ENCODE measurements at places on chromosomes 11 and 22.

- peak; percentile 9 for DNase-seq
These were observed 32.6 kb downstream of the KIAA0930 start for GRCh38 chr22:45207981-45208664.

- peak; percentile 50 for DNase-seq
These were observed 199.1 kb downstream of the SWAP70 start for GRCh38 chr11:9862981-9863380.

- DNase-seq: no peak
These were observed 24.0 kb downstream of the TRIM66 start for GRCh38 chr11:8658321-8659057.

DNA sequence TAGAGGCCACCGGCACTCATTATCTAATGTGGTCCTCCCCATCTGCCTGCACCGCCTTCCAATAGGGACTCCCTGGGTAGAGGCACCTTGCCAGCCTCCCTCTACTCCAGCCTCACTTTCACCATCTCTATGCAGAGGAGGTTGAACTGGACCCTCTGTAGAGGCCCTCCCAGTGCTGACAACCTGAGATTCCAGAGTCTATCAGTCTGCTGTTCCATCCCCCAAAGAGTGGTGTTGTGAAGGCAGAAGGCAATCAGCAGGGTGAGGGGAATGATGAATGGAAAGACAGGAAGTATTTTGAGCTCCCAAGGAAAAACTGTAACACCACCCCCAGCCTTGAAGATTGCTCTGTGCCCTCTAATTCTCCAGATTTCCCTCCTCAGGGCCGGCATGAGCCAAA lies 77.9 kb downstream of the THAP12 start:
- DNase-seq: no peak

GRCh38 chr11:67393990-67394389 lies 2.2 kb downstream of the RAD9A start:
- DNase-seq: no peak

DNA sequence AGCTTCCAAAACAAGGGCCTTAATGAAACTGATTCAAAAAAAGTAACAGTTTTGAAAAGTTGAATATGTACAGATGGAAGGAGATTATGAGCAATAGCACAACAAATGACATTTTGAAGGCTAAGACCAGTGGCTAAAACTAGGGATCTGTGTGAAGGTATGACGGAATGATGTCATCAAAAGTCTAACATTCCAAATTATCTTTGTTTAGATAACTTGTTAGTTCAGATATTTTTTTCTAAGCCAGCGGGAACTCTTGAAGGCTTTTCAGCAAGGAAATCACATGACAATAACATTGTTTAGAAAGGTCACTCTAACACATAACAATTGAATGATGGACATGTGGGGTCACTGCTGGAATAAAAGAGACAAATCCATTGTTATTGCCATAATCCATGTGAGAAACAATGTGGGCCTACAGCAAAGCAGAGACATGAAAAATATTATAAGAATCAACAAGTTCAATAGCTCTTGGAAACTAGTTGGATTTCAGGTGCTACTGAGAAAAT lies 260.5 kb downstream of the CASP12 start:
- no peak for DNase-seq

GRCh38 chr11:95291946-95292345 lies 60.9 kb upstream of the SESN3 start:
- DNase-seq: no peak

DNA sequence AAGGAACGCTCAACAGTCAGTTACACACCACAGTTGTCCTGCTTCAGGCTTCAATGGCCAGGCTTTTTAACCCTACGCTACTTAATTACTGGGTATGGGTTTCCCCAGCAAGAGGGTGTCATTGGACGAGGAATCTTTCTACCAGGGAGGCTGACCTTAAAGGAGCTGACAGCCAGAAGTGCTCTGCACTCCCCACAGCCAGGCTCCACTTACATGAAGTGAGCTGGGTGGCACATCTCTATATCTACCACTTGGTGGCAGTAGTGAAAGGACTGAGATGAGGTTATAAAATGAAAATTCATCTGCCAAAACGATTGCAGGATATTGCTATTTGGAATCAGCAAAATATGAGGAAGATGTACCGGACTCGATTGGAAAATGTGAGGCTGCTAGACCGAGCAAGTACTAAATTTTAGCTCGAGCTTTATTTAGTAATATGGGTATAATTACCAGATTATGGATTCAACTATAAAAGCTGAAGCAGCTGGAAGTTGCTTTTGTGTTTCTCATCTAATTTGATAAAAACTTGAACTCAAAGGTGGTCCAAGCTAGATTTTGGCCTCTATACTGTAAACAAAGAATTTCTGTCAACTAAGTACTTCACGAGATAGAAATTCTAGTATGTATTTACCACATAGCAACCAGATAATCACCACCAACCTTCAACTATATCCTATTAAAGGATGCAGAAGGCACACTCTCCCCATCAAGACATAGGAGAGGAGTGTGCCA lies 53.9 kb upstream of the CEP126 start:
- DNase-seq: peak; percentile 40

DNA sequence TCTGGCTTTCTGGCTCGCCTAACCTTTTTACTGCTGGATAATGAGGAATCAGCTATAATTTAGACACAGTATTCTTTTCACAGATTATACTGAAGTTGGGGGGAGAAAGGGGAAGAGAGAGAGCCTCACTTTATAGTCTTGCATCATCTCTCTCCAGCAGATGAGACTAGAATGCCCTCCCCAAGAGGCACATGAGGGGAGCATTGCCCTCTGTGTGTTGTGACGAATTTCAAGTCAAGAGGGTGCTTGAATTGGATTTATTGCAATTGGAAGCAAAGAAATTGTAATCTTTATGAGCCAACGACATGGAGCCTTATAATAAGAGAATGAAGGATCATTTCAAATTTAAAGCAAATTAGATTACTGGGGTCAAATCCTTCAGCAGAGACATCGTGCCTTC lies 17.6 kb upstream of the CADM1 start:
- DNase-seq: no peak

DNA sequence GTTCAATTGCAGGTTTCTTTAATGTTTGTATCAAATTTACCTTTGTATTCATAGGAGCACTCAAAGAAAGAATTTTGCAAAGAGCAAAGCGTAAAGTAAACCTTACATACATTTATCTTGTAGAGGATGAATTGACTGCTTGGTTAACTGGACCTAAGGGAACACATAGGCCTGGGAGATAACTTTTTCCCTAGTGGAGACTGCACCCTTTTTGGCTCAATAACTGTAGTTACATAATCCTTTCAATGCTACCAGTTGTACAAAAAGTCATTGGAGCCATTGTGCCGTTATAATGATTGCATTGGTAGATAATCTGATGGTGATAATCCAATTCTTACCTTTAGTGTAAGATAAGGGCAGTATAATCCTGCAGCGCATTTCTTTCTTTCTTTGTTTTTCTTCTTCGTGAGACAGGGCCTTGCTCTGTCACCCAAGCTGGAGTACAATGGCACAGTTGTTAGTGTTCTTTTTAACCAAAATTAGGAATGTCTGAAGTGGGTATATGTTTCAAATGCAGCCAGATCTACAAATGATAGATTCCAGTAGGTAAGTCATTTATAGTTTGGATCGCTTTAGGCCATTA lies 18.3 kb downstream of the ATG13 start:
- DNase-seq: no peak

DNA sequence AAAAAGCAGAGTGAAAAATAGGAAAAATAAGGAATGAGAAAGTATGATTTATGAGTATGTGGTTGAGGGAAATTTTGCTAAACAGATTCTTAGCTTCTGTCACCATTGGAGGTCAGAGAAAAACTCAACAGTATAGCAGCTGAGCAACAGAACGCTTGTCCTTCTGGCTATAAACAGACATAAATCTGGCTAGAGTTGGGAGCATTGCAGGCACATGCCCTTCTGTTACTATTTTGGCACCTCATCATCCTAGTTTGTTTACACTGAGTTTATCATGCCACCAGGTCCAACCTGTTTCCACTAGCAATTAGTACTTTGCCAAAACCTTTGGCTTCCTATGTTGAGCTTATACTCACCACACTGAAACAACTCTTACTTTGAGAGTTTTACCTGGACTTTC lies 6.9 kb downstream of the UBE4A start:
- DNase-seq: no peak

- DNase-seq: no peak
These were observed 80.6 kb downstream of the KCNJ1 start for GRCh38 chr11:128786507-128786906.

DNA sequence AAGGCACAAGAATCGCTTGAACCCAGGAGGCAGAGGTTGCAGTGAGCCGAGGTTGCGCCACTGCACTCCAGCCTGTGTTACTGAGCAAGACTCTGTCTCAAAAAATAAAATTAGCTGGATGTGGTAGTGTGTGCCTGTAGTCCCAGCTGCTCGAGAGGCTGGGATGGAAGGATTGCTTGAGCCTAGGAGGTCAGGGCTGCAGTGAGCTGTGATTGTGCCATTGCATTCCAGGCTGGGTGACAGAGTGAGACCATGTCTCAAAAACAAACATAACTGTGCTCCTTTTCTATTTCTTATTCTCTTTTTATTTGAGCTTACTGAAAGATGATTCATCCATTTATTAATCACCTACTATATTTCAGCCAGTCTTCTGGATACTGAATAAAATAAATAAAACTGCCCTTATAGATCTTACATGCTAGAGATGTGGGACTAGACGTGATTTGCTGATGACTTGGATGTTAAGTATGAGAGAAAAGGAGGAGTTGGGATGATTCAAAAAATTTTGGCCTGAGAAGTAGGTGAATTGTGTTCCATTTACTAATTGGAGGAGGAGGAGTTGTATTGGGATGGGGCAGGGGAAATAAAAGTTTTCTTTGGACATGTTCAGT lies 18.0 kb downstream of the PAAF1 start:
- DNase-seq: no peak

- DNase-seq: no peak
These were observed 720 bp downstream of the PACS1 start for GRCh38 chr11:66070604-66071380.

DNA sequence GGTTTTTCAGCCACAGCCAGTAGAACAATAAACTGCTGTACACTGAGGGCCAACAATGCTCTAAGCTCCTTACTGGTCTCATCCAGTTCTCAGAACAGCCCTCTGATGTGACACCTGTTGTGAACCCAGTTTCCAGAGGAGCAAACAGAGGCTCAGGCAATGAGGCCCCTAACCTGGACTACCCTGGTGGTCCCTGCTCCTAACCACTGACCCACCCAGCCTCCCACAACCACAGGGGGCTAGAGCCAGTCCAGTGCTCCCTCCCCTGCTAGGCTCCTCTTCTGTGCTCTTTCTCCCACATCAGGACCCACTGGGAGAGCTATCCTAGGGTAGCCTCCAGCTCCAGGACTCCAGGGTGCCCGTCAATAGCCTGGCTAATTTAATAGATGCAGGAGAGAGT lies 4.1 kb upstream of the SMARCB1 start:
- DNase-seq: no peak
